ENCODE measurements at places on chromosomes 12 and 14.

GRCh38 chr12:96352161-96352835, 47.9 kb downstream of the CDK17 start:
- DNase-seq, result no peak

DNA sequence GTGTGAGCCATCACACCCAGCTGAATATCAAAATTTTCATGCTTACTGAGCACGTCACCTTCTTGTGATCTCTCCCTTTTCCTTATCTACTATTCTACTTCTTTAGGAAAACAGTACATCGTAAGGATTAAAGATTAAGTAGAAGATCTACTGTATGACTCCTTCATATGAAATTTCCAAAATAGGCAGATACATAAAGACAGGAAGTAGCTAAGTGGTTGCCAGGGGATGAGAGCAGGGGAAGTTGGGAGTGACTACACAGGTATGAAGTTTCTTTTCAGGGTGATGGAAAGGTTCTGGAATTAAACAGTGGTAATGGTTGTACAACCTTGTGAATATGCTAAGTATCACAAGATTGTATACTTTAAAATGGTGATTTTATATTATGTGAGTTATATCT, 36.5 kb upstream of the CERS5 start:
- DNase-seq, result no peak

DNA sequence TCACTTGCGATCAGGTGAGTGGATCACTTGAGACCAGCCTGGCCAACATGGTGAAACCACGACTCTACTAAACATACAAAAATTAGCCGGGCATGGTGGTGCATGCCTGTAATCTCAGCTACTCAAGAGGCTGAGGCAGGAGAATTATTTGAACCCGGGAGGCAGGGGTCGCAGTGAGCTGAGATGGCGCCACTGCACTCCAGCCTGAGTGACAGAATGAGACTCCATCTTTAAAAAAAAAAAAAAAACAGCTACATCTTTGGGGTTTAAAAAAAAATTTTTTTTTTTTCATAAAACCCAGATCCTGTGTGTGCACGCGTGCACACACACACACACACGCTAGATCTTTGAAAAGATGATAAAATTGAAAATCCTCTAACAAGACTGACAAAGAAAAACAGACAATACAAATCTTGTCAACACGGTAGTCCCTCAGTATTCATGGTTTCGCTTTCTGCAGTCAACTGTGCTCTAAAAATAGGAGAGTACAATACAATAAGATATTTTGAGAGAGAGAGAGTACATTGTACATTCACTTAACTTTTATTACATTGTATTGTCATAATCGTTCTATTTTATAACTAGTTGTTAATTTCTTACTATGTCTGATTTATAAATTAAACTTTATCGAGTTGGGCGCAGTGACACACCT, 295.3 kb upstream of the RGS6 start:
- no peak for DNase-seq

- DNase-seq, result no peak
Observed at GRCh38 chr14:48738186-48738925, 847.8 kb downstream of the RPS29 start.

GRCh38 chr12:20120403-20120725, 248.0 kb upstream of the PDE3A start:
- no peak for DNase-seq

DNA sequence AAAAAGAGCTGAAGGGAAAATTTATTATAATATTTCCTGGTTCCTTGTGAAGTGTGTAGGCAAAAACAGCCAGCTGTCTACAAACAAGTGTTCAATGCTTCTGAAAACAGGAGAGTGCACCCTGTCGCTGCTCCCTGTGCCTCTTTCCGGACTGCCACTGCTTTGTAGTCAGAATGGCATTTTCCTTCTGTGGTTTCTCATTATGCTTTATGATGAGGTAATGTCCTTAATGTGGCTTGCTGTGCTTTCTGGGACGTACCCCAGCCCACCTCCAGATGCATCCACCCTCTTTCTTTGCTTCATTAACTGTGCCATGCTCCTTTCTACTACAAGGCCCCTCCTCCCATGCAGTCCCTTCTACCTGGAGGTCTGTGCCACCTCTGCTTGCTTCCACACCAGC, 148.1 kb downstream of the SYT1 start:
- no peak for DNase-seq

DNA sequence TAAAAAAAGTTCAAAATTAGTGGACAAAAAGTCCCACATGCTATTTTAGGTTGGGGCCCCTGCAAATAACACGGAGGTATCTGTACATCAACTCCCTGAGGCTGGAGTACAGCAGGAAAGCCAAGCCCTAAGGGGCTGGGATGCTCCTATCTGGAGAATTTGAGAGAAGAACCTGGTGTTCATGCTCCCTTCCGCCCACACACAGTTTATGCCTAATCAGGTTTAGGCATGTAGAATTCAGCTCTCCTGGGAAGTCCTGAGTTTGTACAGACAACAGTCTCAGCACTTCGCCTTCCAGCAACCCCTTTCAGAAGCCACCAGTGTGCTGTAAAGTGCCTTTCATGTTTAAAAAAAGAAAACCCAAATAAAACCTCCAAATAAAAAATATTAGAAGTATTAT, 237.3 kb upstream of the GRIP1 start:
- DNase-seq, result no peak

- no peak for DNase-seq
Observed at GRCh38 chr14:51630987-51631386, 20.7 kb upstream of the FRMD6 start.

DNA sequence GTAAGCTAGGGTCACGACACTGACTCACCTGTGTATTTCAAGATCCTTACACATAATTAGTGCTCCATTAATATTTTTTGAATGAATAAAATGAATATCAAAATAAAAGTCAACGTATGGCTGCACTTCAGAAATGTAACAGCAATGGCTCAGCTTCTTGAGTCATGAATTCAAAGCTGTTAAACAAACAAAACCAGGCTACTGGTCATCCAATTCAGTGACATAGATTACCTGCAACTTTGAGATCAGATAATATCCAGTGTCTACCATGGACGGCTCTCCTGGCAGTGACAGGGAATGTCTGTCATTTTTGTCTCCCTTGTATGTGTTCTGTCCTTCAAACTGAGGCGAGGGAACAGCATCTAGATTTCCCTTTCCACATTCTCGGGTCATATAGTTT, 225.6 kb downstream of the EFCAB11 start:
- no peak for DNase-seq

DNA sequence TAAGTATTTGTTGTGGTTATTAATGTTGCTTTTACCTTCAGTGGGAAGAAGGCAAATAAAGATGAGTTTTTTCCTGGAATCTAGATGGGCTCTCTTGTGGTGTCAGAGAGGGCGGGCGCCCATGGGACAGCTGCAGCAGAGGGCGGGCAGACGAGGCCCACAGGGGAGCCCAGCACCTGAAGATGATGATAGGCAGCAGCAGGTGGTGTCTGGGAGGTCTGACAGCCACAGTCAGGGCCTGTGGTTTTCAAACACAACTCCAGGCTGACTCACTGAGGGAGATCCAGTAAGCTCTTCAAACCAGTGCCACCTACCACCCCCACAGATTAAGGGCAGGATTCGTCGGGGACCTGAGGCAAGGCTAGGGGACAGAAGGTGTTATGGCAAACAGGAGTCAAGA, 42.8 kb downstream of the NKX2-1 start:
- no peak for DNase-seq

GRCh38 chr14:106185837-106186233, 659.5 kb downstream of the TMEM121 start:
- DNase-seq, result no peak

DNA sequence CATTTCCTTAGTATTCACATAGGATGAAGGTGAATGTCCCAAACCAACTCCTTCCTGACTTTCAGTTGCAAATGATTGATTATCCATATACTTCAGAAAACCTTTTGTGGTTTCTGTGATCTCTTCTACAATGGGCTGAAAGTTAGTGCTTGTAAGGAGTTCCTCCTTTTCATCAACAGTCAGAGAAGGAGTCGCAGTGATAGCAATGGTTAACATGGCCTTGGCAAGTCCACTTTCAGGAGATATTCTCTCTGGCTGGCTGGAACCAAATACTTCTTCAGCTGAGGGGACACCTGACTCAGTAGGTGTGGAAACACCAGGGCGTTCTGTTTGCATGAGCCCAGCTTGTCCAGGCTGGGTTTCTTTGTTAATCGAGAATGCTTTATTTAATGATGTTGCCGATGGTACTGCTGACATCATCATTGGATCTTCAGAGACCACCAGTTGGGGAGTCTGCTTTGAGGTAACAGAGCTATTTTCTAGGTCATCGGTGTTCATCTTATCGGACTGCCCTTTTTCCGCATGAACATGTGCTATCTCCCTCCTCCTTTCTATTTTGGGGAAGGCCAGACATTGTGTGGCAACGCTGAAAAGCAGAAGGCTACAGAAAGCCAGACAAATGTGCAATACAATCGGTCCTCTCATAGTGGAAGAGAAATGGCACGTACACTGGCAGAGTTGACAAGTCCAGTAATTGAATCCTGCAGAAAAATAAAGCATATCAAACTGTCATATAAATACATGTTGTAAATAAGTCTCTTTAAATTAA, 13.1 kb downstream of the ARMH4 start:
- no peak for DNase-seq

GRCh38 chr12:20356048-20356447, 12.3 kb upstream of the PDE3A start:
- no peak for DNase-seq

DNA sequence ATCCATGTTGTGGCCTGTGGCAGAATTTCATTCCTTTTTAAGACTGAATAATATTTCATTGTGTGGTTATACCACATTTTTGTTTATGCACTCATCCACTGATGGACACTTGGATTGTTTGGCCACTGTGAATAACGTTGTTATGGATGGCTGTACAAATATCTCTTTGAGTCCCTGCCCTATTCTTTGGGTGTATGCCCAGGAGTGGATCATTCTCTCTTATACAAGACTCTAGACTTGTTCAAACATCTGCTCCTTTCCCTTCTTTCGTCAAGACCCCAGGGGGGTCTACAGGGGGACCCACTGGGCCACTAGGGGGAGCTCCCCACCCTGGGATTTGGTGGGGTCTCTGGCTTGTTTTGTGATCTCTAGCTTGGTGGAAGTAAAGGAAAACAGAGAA, 77.4 kb downstream of the FBXL14 start:
- no peak for DNase-seq

DNA sequence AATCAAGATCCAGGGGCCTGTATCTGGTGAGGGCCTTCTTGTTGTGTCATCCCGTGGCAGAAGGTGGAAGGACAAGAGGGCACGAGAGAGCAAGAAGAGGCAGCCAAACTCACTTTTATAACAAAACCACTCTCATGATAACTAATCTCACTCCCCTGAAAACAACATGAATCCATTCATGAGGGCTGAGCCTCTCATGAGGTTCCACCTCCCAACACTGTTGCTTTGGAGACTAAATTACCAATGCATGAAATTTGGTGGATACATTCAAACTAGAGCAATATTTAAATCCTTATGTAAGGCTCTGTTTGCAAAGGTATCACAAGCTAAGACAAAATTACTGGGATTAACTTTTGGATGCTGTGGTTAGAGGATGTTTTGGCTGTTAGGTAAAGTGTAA, 470.1 kb upstream of the NOVA1 start:
- no peak for DNase-seq

DNA sequence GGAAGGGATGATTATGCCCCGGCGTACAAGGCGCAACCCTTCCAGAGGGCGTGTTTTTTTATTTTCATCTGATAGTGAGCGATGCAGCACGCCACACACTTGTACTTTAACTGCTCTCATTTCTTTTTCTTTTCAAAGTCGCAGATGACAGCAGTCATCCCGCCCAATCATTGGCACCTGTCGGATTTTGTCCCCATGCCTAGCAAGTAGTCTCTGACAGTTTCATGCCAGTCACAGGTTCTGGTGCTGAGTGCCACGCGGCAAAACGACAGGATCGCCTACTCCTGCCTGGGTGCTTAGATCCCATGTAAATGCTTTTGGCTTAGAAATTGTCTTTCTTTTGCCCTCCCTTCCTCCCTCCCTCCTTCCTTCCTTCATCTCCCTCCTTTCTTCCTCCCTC, 117.7 kb downstream of the GLT1D1 start:
- no peak for DNase-seq

GRCh38 chr14:90606434-90606833, 209.6 kb downstream of the CALM1 start:
- DNase-seq, result no peak

DNA sequence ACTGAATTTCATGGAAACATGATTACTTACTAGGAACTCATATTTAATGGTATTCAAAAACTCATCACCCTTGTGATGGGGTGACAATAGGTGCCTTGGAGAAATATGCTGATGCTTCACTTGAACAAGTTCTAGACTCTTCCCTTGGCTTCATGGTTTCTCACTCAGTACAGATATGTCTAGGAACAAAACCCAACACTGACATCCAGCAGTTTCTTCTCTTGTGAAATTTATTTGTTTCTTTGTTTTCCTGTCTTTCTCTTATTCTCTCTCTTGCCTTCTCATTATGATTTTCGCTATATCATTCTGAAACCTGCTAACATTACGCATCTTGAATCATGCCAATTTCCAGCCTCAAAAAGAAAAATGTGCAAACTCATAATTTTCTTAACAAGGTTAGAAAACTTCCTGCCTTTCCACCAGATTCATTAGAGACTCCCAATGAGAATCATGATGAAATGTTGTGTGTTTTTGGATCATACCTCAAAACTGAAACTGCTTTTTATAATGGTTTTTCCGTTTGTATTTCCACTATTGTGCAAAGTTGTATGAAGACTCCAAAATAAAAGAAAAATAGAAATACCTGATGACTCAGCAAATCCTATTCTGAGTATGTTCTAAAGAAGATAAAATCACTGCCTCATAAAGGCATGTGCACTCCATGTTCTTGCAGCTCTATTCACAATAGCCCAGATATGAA, 1021.5 kb downstream of the TMEM121 start:
- no peak for DNase-seq

- no peak for DNase-seq
Observed at GRCh38 chr12:98106031-98106683, 409.2 kb upstream of the TMPO start.

- no peak for DNase-seq
Observed at GRCh38 chr12:113874999-113875561, 91.0 kb downstream of the RBM19 start.

DNA sequence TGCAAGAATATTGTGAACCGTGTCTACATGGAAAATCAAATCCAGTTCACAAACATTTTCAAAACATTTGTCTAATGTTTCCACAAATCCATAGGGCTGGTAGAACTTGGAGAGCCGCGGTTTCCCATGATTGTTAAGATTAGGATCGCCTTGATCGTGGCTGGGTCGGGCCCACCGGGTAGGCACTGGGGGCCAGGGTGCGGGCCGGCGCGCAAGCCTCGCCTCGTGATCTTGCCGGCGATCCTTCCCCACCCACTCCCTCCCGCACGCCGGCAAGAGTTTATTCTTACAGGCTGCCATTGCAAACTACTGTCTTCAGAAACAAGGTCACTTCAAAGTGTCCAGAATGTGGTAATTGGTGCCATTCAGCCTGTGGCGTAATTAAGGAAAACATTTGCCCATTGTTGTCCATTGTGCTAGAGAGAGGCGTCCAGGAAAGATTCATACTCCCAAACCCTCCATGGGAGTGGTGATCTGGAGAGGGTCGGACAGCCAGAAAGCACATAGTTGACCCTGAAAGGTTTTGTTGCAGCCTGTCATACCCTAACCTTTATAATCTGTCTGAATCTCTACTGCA, 95.5 kb downstream of the BORCS5 start:
- no peak for DNase-seq
